Naive thymus-derived CD4-positive, alpha-beta T cell (primary cell): ENCODE measurements at places on chromosomes 1 and 21. TPM values are rescaled to one million over a fixed set of nuclear protein-coding genes. Genes with fewer than 3 reads are reported as not detected.

GRCh38 chr1:156664046-156664766 lies 13.0 kb downstream of the NES start:
- DNase-seq, result no peak

DNA sequence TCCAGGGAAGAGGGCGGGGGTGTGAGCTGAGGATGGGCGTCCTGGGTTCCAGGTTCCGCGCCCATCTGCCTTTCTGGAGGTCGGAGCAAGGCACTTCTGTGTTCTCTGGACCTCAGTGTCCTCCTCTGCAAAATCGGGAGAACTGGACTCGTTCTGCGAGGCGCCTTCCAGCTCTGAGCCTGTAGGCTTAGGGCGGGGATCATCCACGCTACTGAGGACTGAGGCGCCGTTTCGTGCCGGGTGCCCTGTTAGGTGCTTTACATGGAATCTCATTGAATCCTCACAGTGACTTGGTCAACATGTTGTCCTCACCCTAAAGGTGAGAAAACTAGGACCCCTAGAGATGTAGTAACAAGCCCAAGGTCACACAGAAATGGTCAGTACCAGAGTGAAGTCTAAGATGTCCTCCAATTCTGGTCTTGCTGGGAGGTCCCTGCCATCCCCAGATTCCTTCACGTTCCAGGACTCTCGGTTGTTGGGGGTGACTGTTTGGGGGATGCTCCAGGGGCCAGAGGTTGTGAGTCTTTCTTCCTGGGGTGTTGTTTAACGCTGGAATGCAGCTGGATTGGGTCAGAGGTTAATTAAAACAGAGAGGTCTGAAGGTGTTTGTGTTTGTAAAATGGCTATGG lies 677 bp downstream of the PRKAA2 start:
- DNase-seq, result no peak

- no peak for DNase-seq
These were observed 16.5 kb downstream of the LHX9 start for GRCh38 chr1:197933647-197934046.

GRCh38 chr1:176178316-176178715 lies 28.8 kb downstream of the COP1 start:
- no peak for DNase-seq

- DNase-seq, result no peak
These were observed 323.3 kb downstream of the AJAP1 start for GRCh38 chr1:4977701-4978100.

Gene KCNK1
- total RNA-seq, result not detected

Gene TNFSF4
- total RNA-seq, result 1.8 and 2.4 TPM in 2 replicates
